ENCODE measurements at places on chromosomes 6 and 20.

DNA sequence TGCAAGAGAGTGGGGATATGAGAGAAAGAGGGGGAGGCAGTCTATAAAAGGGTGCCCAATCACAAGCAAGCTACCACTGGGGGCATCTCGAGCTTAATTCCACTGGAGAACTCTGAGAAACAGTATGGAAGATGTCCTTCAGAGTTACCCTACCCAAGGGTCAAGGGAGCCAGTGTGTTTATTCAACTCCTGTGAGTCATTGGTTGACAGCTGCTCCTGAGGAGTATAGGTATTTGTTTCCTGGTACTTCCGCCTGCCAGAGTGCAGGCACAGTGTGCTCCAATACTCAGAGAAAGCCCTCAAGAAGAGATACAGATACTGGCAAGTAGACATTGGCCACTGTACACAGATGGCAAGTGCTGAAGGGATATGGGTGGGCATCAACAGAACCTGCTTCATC, 49.5 kb downstream of the ARHGAP40 start:
- no peak for DNase-seq

- DNase-seq, result no peak
Observed at GRCh38 chr6:90103056-90103800, 193.4 kb downstream of the BACH2 start.

DNA sequence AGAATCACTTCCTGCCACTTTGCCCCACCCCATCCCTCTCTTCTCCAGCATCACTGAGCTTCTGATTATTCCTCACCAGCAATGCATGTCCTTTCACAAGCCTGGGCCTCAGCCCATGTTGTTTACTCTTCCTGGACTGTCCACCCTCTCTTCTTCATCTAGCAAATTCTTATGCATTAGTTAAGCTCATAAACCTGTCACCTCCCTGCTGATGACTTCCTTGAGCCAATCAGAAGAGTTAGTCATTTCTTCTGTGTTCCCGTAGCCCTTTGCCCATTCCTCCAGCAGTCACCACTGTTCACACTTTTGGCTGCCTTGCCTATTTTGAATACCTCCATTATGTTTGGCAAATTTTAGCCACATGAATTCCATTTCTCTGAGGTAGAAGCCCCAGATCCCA, 4.1 kb upstream of the CRYBG1 start:
- DNase-seq, result no peak

DNA sequence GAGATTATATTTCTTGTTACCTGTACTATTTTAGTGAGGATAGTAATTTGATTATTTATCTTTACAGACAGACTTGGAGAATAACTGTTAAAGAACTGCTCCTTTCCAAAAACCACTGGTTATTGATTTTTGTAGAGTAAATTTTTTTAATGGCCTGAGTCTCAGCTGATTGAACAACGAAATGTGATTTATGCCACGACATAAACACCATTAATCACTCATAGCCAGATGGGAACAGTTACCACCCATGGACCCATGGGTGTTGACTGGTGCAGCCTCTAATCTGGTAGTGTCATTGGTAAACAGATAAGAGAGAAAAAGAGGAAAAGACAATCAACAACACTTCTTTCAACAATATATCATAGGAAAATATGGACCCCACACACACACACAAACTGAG, 101.4 kb upstream of the BEND6 start:
- DNase-seq, result no peak

DNA sequence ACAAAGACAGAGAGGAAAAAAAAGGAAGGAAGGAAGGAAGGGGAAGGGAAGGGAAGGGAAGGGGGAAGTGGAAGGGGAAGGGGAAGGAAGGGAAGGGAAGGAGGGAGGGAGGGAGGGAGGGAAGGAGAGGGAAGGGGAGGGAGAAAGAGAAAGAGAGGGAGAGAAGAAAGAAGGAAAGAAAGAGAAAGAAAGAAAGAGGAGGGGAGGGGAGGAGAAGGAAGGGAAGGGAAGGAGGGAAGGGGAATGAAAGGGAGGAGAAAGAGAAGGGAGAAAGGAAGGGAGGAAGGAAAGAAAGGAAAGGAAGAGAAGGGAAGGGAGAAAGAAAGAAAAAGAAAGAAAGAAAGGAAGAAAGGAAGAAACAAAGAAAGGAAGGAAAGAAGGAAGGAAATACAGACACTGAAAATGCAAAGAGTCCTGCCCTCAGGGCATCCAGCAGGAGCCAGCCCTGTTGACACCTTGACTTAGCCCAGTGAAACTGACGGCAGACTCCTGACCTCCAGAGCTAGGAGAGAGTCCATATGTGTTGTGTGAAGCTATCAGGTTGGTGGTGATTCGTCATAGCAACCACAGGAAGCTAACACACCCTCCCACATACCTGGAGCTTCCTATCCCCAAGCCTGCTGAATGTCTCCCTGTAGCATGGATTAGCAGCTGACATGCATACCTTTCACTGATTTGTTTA, 58.7 kb upstream of the SULF2 start:
- no peak for DNase-seq

DNA sequence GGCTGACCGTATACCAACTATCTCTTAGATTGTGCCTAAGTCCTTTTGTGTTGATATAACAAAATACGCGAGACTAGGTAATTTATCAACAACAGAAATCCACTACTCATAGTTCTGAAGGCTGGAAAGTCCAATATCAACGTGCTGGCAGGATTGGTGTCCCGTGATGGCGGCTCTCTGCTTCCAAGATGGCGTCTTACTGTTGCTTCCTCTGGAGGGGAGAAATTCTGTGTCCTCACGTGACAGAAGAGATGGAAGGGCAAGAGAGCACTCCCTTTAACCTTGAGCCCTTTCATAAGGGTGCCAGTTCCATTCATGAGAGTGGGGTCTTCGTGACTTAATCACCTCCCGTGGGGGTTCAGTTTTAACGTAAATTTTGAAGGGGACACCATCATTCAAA, 28.1 kb downstream of the RNF144B start:
- DNase-seq, result no peak

All from stimulated activated CD8-positive, alpha-beta memory T cell treated with anti-CD3 and anti-CD28 coated beads, Interleukin-4, amount 100 ng/mL, for 1 hour (primary cell).